ENCODE measurements at places on chromosomes 2 and 18.

DNA sequence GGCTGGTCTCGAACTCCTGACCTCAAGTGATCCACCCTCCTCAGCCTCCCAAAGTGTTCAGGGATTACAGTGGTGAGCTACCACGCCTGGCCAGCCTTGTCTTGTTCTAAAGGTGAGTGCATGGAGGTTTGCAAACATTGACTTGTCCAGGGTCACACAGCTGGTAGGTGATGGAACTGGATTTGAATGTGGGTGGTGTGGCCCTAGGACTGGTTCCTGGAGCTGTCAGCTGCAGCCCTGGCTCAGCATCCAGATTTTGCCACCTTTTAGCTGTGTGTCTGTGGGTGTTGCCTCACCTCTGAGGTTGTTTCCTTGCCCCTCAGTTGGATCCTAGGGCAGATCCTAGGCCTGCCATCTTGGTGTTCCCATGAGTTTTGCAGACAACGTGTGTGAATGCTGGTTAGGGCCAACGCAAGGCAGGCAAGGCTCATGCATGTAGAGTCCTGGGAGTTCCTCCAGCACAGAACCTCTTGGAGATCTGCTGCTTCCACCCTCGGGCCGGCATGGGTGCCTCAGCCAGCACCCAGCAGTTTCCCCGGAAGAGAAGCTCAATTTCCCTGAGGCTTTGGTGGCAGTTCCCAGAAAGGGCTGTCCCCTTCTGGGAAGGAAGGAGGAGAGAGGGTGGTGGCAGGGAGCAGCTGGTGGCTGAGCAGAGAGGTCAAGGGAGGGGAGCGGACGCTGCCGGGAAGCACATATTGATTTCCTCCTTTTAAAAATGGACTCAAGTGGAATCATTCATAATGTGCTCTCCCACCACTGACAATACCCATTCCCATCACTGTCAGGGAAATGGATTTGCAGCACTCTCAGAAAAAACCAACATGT, 127.6 kb upstream of the HS6ST1 start:
- DNase-seq = no peak

- DNase-seq = no peak
Observed at GRCh38 chr2:196276421-196276820, 105.0 kb upstream of the STK17B start.

DNA sequence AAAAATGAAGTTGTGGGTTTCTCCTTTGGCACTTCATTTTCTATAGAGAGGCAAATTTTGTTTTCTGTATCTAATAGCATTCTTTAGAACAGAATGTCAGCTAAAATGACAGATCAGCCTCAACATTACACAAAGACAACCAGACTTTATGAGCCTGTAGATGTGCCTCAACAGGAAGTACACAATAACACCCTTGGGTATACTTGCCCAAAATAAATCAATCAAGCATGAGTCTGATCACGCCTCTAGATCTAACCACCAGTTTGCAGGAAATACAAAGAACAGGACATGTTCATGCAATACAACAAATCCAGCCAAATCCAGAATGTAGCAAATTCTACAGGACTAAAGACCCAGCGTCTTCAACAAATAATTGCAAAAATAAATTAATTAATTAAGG, 11.2 kb upstream of the DAPL1 start:
- no peak for DNase-seq

DNA sequence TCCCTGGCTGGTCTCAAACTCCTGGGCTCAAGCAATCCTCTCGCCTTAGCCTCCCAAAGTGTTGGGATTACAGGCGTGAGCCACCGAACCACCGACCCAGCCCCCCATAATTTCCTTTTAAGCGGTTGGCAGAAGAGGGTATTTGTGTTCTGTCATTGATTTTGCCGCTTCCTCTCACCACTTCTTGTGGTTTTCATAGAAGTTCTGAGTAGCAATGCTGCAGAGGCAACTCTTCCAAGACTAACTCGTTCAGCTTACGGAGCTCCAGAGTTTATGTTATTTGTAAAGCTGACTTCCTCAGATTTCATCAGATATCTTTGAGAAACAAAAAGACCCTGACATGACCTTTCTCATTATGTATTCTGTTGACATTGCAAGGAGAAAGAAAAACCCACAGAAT, 261.4 kb upstream of the KCNJ3 start:
- no peak for DNase-seq

DNA sequence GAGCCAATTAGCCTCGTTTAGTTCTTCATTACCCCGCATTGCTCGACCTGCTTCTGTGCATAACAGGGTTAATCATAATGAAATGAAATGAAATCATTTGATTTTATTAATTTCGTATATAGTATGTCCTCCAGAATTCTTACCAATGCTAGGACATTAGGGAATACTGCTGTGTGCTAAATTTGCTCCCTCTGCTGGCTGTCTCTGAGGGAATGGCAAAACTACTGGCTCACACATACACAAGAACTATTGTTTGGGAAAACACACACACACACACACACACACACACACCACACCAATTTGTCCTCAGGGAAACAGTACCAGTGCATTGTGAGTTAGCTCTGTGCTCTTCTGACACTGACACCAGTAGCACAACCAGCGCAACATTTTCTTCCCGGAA, 273.3 kb upstream of the TCF4 start:
- no peak for DNase-seq

- no peak for DNase-seq
Observed at GRCh38 chr18:34695310-34695709, 14.8 kb upstream of the DTNA start.
